ENCODE measurements at places on chromosomes 4 and X.
A peak's percentile ranks its signal among the peaks of the same experiment; 100 is the strongest.

- DNase-seq = peak; percentile 32
Measured at GRCh38 chrX:18617407-18617750, 54.5 kb downstream of the RS1 start.

DNA sequence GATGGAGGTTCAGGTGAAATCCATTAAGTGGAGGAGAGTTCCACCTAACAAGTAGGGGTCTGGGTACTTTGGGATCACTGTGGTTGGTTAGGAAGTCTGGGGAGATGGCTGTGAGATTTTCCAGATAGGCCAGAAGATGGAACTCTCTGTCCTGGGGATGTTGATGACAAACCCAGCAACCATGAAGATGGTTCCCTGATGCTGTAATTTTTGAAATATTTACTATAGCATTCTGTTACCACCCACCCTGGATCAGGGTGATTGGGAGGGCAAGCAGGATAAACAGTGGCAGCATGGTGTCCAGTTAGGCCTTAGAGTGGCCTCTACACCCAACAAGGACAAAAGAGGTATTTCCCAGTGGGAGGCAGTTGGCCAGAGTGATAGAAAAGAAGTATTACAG, 15.9 kb upstream of the NELFA start:
- DNase-seq = peak; percentile 24

DNA sequence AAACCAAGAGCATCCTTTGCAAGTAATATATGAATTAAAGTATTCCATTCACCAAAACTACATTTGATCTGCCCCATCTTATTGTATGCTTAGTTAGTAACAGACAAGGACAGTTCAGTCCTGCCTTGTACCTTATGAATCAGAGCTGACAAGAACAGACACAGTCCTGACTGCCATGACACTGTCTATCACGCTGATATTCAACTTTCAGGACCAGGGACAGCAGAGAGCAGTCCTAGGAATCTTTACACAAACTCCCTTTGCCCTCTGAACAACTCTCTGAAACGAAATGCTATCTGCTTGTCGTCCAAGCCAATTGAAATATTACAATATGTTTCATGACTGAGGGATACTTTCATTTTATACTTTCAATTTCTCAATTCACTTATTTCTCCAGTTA, 268.6 kb upstream of the VCX start:
- DNase-seq = peak; percentile 1

DNA sequence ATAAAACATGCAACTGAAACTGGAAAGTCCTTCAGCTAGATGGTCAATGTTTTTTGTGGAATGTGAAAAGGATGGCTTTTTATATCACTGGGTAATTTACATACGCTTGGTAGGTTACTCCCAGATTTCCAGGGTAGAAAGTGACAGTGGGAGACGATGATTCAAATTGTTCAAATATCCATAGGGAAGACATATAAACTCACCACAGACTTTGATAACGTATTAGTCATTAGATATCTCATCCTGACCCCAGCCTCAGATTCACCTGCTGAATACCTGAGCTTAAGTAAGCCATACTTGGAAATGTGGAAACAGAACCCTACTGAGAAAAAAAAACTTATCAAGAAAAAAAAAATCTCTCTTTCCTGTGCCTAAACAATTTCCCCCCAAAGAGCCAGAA, 169.4 kb downstream of the ZNF674 start:
- no peak for DNase-seq

DNA sequence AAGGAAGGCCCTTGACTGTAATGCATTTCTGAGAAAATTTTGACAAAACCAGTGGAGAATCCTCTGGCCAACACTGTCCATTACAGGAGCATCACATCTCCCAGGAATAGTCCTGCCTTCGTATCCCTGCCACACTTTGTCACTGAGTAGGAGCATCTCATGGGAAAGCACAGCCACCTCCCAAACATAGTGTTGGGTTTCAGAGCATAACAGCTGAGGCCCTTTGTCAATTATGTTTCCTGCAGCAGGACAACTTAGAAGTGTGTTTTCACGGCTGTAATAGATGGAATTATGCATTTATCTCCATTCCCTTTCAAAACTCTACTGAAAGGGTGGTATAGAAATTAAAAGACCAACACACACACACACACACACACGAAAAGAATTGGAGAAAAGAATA, 91.1 kb upstream of the SMAD1 start:
- DNase-seq = no peak

DNA sequence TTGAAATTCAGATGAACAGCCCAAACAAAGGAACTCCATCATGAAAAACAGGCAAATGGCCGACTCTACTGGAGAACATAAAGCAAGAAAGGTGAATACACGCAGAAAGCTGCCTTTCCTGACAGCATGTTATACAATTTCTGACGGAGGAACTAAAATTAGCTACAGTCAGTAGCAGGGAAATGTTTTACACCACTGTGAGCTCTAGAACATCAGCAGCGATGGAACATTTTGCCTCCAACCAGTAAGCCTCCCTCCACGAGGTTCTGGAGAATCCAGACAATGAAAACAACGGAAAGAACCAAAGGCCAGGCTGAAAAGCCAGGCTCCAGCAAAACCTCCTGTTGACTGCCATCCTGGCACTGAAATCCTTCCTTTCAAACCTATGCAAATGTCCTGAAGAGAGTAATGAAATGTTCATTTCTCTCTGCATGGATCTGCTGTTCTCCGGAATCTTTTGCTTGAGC, 78.9 kb downstream of the IRF2 start:
- DNase-seq = no peak

All from GM03348 (cell line).